Iris pigment epithelial cell (primary cell): ENCODE measurements at places on chromosomes 4 and X.

- DNase-seq, result no peak
Observed at GRCh38 chr4:94762326-94762725, 4.6 kb downstream of the BMPR1B start.

- DNase-seq, result no peak
Observed at GRCh38 chr4:43564107-43564506, 671.6 kb downstream of the GRXCR1 start.

DNA sequence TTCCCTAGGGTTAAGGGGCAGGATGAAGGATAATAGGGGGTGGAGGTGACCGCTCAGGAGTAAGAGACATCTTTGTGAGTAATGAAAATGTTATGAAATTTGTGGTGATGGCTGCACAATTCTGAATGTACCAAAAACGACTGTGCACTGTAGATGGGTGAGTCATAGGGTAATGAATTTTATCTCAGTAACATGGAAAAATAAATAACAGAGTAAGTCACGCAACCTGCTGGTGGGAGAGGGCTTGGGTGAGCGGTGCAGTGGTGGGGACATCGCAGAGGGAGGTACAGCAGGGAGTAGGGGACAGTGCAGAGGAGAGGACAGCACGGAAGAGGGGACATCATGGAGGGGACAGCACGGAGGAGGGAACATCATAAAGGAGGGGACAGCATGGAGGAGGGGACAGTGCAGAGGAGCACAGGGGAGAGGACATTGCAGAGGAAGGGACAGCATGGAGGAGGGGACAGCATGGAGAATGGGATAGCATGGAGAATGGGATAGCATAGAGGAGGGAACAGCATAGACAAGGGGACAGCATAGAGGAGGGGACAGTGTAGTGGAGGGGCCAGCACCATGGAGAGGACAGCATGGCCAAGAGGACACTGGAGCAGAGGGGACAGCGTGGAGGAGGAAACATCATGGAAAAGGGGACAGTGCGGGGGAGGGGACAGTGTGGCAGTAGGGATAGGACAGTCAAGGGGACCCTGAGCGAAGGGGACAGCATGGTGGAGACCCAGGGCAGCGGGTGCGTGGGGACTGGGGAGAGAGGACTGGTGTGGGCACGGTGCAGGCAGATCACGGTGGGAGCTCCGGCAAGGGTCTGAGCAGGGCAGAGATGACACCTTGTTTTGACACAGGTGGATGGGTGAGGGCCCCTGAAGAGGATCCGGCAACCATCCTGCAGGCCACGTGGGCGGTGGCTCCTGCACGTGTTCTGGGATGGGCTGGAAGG lies 68.5 kb upstream of the MXD4 start:
- DNase-seq, result peak; percentile 86

GRCh38 chrX:103092942-103093341 lies at the start of gene NXF3:
Gene NXF3, minus strand, starts transcription at chrX:103093143. Its CDS starts 120 bp downstream, at chrX:103093023.
- DNase-seq, result no peak

DNA sequence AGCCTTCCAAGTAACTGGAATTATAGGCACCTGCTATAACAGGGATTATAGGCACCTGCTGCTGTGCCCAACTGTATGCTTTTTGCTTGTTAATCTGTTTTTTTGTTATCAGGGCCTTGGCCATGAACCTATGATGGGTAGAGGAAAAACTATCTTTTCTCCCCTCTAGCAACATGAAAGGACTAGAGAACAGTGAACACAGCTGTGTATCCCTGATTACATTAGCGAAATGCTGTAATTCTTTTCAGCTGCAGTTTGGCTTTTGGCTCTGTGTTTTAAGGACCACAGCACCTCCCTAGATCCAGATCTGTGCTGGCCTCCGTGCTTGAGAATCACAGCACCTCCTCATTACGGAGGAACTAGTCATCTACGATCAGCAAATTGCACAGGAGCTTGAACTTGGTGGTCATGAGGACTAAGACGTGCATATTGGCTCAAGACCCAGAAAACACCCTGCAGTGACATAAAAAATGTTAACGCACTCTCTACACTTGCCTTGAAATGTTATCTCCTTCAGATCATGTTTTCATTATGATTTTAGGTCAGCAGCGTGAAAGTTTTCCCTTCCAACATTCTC lies 57.7 kb upstream of the S100G start:
- DNase-seq, result no peak
